ENCODE measurements at places on chromosomes 5 and 9.

- DNase-seq = no peak
Measured at GRCh38 chr5:421901-422300, 21.1 kb upstream of the EXOC3 start.

DNA sequence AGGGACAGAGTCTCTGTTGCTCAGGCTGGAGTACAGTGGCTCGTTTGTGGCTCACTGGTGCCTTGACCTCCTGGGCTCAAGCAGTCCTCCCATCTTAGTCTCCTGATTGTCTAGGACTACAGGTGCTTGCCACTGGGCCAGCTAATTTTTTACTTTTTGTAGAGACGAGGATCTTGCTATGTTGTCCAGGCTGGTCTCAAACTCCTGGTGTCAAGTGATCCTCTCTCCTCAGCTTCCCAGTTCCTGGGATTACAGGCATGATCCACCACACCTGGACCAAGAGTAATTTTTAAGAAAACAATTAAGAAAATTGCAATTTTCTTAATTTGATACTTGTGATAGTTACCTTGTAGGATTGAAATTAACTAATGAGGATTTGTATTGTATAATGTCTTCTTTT is 73.9 kb downstream of the GPBP1 start:
- no peak for DNase-seq

DNA sequence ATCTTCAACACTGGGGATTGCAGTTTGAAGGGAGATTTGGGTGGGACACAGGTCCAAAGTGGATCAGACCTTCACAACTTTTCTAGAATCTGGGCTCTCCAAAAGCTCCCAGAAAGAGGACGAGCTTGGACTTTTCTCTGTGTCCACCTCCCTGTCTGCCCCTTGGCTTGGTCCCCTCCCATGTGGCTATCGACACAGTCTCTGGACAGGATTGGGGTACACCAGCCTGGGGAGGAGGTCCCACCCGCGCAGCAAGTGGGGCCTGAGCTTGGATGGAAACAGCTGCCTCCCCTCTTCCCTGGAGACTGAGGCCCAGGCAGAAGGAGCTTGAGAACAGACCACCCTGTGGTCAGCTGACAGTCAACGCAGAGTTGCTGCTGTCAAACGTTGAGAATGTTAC is 84.6 kb upstream of the FCN1 start:
- DNase-seq = no peak

DNA sequence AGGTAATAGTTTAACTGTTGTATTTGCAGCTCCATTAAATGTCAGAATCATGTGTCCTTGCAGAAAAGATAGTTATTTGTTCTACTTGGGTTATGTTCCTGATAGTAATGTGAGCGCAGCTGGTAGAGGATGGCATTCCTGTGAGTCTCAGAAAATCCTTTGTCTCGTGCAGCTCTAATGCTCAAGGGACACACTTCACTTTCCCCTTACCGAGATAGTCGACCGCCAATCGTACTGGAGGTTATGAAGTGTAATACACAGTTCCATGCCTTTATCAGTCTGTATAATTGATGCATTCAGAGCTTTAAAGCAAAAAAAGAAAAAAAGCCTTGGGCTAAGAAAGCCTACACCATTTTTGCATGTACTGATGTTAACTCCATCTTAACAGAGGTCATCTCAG is 60.2 kb upstream of the SRP19 start:
- DNase-seq = peak; percentile 7

- DNase-seq = peak; percentile 64
Measured at GRCh38 chr9:121634329-121635261, 16.8 kb upstream of the DAB2IP start.

- no peak for DNase-seq
Measured at GRCh38 chr9:35353731-35354365, 136.1 kb upstream of the RUSC2 start.

GRCh38 chr9:23934291-23934906 is 108.4 kb upstream of the ELAVL2 start:
- DNase-seq = no peak

DNA sequence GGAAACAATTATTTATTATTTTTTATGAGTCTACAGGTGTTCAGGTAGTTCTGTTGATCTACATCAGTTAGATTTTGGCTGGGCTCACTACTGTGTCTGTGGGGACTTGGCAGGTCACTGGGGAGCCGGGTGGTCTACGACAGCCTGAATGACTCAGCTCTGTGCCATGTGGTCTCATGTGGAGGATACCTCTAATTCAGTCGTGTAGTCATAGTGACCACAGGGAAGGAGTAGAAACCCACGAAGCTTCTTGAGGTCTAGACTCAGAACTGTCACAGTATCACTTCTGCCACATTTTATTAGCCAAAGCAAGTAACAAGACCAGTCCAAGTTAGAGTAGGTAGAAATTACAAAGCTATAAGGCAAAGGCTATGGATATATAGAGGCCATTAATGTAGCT is 64.7 kb upstream of the GRAMD2B start:
- DNase-seq = no peak

DNA sequence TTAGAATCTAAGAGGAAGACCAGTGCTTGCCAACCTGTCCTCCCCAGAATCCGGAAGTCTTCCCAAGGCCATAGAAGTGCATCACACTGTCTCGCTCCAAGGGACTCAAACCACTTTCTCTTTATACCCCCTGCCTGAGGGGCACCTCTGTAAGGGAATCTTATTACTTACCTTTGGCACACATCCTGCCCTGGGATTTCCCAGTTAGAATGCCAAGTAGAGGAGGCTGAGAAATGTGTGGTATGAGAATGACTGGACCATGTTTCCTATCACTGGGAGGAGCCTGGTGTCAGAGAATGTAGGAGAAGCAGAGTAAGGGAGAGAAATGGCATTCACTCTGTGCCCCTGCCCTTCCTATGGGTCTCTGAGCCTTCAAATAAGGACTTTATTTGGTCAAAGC is 85.8 kb downstream of the AOPEP start:
- DNase-seq = no peak

DNA sequence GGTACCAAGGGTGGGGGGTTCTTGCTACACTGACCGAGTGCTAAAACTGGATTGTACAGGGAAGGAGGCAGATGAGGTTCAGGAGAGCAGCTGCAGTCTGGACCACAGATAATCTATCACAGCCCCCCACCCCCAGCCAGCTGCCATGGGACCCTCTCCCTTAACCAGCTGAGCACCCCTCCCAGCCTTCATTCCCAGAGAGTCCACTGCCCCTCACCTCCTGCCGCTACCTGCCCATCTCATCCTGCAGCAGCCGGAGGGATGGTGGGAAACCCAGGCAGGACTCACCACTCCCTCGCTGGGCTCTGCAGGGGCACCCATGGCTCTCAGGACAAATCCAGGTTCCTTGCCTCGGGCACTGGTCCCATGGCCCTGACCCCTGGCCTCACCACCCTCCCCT is 66.7 kb downstream of the MRPL36 start:
- DNase-seq = no peak

DNA sequence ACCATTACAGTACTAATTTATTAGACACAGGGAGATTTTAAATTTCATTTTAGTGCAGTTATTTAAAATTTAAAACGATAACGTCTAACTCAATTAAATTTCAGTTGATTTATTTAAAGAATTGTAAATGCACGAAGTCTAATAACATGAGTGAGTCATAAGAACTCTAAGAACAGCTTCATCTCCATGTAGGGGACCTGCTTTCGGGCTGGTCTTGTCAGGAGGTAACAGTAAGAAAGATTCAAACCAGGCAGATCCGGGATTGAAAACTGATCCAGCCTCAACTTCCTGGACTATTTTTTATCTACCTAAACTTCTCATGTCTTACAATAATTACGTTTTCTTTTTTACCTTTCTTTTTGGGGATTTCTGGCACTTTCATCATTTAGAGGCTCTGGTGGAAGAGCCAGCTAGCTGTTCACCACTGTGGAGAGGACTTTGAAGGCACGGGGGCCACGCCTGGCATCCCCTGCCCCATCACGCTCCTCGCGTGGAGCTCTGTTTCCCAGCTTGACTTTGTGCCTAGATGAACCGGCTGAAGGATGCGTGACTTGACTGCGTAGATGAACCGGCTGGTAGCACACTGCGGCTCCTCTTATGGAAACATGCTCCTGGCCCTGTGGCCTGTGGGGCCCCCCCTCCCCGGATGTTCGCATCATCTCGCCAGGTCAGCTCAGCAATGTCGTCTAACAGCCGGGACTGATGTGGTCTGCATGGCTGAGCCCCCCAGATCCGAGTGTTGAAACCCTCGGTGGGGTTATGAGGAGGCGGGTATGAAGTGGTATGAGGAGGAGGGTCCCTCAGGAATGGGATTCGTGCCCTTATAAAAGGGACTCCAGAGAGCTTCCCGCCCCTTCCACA is 26.0 kb downstream of the NDUFS6 start:
- DNase-seq = no peak

DNA sequence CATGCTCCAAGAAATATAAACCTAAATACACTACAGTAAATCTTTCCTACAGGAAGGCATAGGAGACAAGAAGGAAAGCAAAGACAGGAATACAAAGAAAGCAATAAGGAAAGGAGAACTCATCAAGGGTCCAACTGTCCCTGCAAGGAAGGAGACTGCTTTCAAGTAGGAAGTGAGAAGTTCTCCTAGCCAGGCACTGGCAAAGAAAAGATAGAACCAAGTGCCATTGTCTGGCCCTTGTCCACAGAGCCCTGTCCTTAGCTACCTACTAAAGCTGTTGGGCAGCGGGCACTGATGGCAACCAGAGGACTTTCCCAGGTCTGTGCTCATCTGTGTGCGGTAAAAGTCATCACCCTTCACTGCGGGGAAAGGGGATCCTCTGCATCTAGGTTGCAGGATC is 108.2 kb downstream of the KLHL3 start:
- no peak for DNase-seq

- no peak for DNase-seq
Measured at GRCh38 chr9:100213730-100214477, 114.9 kb downstream of the INVS start.

- DNase-seq = no peak
Measured at GRCh38 chr5:3417376-3417943, 178.2 kb upstream of the IRX1 start.

DNA sequence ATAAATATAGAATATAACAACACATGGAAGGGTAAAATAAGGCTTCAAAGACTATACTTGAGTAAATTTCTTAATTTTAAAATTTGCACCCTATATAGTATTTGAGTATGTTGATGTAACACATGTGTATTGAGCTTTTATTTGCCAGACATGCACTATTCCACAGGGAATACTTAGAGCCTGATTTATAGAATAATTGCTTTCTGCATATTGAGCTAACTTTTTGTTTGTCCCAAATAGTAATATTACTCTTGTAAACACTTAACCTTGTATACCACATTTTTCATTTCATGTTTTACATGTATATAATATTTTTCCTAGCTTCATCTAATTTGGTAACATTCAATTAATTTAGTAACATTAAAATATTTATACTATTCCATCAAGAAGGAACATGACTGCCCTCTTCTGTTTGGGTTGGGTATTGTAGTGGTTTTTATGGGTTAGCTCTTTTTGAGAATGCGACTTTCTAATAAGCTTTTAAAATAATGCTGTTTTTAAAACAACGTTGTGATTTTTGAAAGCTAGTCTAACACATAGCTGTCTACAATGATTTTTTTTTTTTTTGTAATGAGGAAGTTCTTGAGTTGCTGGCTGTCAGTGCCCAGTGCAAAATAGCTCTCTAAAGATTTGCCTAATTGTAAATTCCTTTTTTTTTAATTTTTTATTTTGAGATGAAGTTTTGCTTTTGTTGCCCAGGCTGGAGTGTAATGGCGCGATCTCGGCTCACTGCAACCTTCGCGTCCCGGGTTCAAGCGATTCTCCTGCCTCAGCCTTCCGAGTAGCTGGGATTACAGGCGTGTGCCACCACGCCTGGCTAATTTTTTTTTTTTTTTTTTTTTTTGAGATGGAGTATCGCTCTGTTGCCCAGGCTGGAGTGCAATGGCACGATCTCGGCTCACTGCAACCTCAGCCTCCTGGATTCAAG is 4.8 kb downstream of the SUB1 start:
- peak; percentile 27 for DNase-seq

- DNase-seq = no peak
Measured at GRCh38 chr9:6229619-6230018, 14.0 kb downstream of the IL33 start.

DNA sequence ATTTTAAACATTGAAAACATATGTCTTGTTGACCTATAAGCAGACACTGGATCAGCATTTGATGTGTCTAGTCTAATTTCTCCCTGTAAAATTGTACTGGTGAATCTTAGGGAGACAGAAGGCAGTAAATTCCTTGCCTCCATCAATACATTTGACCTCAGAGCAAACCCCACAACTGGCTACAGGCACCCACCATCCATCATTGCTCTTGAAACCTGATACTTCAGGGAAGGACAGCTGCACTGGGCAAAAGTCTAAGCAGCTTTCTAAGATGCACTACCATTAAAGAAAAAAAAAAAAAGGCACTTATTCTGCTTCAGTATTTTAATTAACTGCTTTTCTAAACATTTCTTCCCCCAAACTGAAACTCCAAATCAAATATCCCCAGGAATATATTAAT is 1051.3 kb upstream of the DMAC1 start:
- DNase-seq = no peak

DNA sequence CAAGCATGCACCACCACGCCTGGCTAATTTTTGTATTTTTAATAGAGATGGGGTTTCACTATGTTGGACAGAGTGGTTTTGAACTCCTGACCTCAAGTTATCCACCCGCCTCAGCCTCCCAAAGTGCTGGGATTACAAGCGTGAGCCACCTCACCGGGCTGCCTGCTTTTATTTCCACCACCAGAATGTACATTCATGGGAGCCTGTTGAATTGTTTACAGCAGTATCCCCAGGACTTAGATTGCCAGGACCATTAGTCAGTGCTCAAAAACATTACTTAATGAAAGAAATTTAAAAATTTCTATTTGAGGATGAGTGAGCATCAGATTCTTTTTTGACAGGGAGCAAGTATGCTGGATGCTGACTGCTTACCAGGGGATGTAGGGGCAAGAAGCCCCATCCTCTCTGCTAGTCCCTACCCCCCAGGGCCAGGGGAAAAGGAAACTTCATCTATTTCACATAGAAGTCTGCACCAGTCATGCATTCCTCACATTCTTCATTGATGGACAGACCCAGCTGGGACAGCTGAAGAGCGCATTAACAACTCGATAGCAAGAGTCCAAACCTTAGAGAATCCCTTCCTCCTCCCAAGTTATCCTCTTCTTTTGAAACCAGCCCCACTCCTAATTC is 10.3 kb upstream of the RGMB start:
- no peak for DNase-seq

DNA sequence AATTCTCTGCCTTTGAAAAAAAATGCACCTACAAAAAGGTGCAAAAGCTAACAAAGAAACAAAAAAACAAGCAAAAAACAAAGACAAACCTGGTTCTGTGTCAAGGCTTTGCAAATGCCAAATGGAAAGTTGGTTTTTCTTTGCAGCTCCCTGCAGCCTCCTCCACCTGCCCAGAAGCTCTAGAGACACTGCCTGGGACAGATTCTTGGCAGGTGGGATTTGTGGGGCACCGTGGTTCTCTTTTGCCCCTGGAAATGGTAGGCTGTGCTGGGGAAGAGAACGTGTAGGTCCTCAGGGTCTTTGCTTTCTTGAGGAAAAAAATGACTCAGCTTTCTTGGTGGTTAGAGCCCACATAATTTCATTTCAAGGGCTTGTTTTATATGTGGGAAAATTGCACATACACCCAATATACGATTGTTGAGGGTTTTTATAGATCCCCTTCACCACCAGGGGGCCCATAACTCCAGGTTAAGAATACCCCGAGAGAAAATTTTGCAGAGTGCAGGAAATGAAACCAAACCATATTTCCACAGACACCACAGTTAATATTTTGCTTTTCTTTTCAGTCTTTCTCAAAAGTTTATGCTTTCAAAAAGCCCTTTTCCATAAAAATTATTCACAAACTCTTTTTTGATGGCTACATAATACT is 58.7 kb downstream of the NXNL2 start:
- DNase-seq = no peak
